ENCODE measurements at places on chromosomes 6 and 20.

- DNase-seq, result no peak
Observed at GRCh38 chr20:20685635-20686034, 26.8 kb downstream of the RALGAPA2 start.

DNA sequence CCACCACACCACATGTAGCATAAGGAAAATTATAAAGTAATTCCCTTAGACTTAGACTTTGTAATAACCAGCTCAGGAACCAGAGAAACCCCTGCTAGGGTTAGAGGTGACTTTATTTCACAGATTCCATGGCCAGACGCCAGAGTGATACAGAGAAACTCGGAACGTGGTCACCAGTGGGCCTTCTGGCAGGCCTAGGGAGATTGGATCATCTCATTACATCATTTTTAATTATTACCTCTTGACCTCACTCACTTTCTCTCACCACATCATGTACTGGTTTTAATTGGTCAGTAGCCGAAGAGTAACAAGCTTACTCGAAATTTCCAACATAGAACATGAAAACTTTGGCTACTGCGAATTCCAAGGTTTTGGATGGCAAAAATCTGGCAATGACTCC, 72.9 kb downstream of the BMP6 start:
- DNase-seq, result no peak

- DNase-seq, result no peak
Observed at GRCh38 chr6:40899684-40900155, 139.3 kb downstream of the UNC5CL start.

DNA sequence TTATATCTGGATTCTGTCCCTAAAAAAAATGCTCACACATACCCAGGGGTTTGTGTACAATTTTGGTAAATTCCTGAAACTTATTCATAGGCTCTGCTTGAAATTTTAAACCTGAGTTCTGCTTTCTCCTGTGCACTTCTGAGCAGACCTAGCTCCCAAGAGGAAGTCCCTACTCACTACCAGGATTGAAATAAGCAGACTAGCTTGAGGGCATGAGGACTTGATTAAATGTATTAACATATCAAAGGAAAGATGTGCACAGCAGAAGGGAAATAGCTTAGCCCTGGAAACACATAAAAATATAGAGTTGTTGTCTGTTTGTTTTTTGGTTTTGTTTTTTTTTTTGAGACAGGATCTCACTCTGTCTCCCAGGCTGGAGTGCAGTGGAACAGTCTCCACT, 151.8 kb upstream of the PLCB4 start:
- no peak for DNase-seq

GRCh38 chr6:1917626-1918371, 308.1 kb downstream of the FOXC1 start:
- DNase-seq, result peak; percentile 37

- DNase-seq, result peak; percentile 45
Observed at GRCh38 chr6:108168501-108169463, 3.0 kb downstream of the NR2E1 start.

- peak; percentile 31 for DNase-seq
Observed at GRCh38 chr20:51661609-51662178, 106.5 kb downstream of the ATP9A start.

- DNase-seq, result no peak
Observed at GRCh38 chr6:7975764-7976146, 65.2 kb upstream of the TXNDC5 start.

GRCh38 chr6:96725296-96725695, 112.0 kb downstream of the GPR63 start:
- DNase-seq, result no peak

- DNase-seq, result no peak
Observed at GRCh38 chr6:2934057-2934456, 30.9 kb upstream of the SERPINB9 start.

DNA sequence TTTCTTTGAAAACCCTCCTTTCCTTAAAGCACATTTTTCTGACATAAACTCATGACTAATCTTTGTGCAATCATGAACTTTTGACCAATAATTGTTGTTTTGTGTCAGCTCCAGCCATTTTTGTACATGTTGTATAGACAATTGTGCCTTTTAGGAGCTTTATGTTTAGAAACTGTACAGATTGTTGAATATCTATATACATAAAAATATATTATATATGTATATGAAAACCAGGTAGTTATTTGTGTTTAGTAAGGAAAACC, 125.7 kb upstream of the EDN1 start:
- DNase-seq, result no peak

DNA sequence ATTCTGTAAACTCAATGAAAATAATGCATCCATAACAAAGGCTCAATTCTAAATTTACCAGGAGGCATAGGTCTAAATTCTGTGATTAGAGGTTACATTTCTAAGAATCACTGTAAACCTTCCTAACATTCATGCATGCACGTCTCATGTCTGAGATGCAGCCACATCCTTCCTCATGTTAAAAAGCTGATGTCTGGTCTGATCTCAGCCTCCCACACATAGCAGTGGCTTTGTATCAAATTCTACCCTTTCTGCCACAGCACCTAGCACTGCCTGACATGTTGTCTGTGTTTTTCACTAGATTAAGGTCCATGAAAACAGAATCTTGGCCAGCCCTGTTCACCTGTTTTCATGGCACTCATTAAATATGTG, 171.1 kb downstream of the WDR27 start:
- DNase-seq, result no peak

GRCh38 chr6:63458480-63459115, 113.7 kb upstream of the LOC128125822 start:
- DNase-seq, result no peak

DNA sequence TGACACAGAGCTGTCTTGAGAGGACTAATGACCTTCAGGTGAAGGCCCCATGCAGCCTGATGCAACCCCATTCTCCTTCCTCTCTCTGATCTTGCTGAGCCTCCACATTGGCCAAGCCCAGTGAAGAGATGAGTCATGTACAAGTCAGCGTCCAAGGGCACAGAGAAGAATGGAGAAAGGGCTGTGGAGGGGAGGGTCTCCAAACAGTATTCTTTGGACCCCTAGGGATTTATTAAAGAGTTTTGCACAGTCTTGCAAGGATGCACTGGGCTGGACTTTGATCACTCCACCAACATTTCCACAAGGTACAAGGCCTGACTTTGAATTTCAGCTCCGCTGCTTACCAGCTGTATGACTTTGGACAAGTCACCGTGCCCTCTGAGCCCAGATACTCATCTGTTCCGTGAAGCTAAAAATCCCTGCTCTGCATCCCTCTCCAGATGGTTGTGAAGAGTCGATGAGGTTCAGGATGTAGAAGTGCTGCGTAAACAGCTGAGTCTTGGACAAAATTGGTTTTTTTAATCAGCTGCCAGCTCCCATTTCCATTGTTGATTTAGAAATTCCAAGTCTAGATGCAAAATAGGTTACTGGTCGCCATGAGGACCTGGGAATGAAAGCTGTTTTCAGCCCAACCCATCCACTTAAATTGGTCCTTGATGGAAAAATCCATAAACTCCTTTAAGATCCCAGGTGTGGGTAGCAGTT, 14.1 kb upstream of the KCNG1 start:
- no peak for DNase-seq

GRCh38 chr6:73560853-73561407, 40.1 kb upstream of the EEF1A1 start:
- no peak for DNase-seq

DNA sequence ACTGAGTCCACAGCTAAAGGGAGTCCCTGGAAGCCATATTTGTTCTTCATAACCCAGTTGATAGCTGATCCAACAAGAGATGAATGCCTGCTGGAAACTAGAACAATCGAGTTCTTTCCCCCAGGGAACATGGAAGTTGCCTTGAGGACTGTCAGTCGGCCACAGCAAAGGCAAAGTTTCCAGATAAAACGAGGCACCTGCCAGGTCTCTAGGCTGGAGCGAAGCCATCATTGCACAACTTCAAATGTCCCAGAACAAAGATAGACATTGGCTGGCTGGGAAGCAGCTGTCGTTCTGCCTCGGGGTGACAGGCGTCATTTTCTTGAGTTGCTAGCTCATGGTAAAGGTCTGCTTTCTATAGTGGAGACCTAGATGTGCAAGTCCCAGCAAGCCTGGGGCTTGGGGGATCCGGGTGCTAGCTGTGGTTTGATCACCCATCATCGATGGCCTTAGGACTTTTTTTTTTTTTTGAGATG, 184.4 kb upstream of the ZNF217 start:
- DNase-seq, result no peak

DNA sequence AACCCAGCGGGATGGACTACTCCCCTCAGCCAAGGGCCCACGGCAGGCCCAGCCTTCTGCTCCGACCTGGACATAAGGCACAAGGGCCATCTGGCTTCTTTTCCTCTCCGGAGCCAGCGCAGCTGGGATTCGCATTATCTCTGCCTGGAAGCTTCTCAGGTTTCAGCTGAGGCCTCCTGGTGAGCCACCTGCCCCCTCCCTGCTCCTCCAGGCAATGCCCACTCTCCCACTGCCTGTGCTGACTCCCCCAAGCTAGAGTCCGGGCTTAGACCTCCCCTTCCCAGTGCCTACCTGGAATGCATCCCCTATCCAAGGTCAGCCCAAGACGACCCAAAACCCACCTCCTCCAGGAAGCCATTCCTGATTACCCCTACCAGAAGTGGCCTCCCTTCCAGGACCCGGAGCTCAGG, 60.7 kb downstream of the EZR start:
- no peak for DNase-seq

DNA sequence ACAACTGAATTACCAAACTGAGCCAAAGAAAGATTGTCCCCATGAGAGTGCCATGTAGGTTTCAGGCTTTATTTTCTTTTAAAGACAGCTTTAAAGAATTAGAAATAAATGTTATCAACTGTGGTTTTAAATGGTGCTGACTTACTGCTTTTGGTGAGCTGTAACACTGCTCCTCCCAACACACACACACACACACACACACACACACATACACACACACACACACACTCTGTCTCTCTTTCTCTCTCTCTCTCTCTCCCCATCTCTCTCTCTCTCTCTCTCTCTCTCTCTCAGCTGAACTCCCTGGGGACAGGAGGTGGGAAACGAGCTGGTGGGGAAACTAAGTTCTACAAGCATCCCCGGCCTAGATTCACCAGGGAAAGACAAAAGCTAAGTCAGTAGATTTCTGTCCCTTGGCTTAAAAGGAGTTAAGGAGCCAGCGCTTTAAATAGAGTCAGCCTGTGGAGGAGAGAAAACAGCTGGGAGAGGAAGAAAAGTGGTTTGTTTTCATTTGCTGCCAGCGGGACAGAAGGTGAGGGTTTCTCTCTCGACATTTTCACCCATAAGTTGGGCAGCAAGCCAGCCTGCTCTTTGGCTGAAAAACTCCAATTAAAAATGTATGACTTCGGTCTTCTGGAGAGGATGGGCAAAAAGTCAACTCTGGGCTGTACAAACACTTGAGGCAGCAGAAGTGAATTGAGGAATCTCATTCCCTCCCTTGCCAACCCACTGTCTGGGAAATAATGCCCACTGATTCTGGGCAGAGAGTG, 27.4 kb downstream of the CBLN4 start:
- no peak for DNase-seq

DNA sequence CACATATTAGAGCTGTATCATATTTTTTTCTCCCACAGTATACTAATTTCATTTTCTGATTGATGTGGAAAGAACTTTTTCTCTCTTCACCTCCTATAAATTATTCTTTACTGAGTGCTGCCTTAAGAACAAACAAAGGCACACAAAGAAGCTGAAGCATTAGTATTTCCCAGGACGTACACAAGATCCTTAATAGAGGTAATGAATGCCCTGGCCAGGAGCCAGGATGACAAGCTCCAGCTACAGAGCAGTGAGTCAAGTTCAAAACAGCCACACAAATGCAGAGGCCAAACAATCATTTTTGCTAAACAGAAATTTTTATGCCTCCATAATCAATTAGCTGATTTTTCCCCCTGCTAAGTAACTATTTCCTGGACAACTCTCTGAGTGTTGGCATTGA, 639.6 kb downstream of the EPHA7 start:
- DNase-seq, result no peak

DNA sequence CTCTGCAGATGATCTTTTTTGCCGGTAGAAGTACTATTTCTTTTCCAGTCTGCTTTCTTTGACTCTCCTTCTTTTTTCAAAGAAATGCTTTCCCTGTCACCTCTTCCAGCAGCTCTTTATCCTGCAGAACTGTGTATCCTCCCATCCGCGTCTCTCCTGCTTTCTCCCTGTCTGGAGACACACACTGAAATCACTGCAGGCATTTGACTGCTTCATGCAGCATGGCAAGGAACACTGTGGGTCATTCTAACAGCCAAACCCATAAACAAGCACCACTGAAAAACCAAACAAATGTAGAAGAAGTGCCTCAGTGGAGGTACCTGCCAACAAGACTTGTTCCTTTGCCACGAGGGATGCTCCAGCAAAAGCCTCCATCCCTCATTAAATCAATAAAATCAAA, 403.7 kb upstream of the CITED2 start:
- no peak for DNase-seq

DNA sequence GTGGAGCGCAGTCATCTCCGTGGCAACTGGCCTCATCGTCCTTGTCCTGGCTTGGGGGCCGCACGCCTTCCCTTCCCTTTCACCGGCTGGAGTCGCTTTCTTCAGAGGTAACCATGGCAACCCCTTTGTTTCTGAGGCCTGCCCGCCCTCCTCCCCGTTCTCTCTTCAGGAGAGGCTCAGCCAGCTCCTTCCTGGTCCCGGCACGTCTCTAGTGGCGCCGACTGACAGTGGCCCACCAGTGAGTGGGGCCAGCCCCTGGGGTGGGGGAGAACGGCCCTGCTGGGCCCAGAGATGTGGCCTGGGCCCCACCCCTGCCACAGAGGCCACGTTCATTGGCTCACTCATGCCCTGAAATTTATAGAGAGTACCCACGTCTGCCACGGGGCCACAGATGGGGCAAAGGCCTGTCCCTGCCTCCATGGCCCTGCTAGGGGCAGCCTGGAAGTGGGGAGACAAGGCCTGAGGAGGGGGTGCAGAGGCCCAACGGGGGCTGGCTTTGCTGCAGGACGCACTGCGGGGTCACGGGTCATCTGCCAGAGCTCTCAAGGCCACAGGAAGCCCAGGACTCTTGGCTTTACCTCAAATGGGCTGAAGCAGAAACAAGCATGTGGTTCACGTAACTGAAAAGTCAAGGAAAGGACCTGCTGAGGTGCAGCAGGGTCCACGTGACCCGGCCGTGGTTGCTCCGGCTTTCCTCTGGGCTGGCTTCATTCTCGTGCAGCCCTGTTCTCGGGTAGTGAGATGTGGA, 1.4 kb upstream of the OSBPL2 start:
- DNase-seq, result no peak

GRCh38 chr6:25472306-25472705, 179.7 kb upstream of the SCGN start:
- DNase-seq, result no peak

GRCh38 chr6:5468586-5468985, 207.3 kb downstream of the FARS2 start:
- DNase-seq, result no peak

DNA sequence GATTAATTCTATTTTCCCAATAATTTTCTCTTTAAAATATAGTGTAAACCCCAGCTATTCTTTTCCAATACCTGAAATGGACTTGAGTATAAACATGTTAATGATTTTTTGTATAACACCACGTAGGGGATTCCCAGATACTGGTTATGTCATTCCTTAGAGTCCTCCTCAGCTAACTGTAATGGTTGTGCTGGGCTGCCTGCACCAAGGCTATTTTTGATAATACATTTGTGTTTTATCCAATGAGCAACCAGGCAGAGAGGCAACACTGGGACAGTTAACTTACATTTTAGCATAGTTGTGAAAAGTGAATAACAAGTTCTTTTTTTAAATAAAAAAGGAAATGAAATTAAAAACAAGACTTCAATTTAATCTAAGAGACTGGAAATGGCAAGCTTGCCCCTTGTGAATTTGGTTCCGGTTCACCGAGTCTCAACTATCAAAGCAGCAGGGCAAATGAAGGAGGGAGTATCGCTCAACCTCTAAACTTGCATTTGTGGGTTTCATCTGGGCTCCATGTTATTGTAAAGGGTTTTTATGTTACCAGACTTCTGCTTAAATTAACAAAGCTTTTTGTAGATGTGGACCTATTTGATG, 18.8 kb upstream of the BACH2 start:
- no peak for DNase-seq
